ENCODE measurements at places on chromosomes 2 and 18.

DNA sequence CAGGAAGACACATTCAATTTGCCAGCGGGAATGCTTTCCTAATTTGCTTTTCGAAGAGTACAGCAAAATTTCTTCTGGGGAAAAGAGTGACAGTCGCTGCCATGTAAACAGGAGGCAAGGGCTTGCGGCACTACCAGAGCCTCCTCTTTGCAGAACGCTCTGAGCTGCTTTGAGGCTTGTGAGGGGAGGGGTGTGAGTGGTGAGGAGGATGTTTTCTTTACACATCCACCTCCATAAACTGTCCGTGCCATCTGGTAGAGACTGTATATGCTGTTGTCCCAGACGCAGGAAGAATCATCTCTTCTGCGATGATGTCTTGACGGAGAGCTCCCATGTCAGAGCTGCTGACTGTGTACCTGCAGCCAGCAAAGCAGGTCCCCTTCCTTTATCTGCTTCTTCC is 138.0 kb downstream of the SOCS6 start:
- no peak for DNase-seq

DNA sequence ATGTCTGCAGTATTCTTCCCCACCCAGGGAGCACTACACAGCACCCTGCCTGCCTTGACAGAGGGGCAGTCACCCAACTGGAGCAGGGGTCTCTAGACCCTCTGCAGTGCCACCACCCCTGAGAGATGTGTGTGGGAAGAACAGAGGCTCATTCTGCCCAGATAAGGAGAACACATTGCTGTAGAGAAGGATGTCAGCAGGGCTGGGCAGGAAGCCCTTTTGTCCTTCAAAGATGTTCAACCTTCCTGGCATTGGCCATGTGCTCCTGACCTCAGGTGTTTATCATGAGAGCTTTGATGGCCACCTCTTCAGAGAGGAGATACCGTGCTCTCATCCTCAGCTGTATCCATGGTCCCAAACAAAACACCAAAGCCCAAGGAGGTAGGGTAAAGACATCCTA is 4.6 kb upstream of the TEX51 start:
- DNase-seq = no peak

DNA sequence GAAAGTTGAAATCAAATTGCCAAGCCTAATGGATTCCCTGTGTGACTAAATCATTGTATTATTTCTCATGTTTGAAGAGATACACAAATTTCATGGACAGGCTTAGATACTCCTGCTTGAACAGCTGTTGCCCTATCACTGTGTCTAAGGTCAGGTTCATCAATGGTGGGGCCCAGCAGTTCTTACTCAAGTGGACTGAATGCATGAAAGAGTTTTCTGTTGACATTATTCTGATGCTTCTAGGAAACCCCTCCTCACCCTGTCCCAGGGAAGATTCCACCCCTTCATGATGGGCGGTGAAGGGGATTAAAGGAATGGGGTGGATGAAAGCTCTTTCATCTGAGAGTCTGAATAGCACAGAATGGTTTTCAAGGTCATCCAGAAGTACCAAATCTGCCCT is 148.8 kb downstream of the INO80D start:
- DNase-seq = no peak

DNA sequence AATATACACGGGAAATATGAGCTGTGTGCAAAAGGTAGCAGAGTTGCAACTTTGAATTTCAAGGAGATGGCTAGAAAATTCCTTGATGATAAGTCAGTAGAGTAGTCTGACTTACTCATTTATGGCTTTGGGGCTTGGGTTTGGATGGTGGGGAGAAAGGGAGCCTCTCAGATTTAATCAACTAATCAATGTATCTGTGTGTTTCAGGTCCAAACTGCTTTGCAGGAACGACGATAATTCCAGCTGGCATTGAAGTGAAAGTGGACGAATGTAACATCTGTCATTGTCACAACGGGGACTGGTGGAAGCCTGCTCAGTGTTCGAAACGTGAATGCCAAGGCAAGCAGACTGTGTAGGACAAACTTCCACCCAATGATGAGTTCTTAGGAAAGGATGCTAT is 164.6 kb downstream of the VWC2L start:
- DNase-seq = no peak

DNA sequence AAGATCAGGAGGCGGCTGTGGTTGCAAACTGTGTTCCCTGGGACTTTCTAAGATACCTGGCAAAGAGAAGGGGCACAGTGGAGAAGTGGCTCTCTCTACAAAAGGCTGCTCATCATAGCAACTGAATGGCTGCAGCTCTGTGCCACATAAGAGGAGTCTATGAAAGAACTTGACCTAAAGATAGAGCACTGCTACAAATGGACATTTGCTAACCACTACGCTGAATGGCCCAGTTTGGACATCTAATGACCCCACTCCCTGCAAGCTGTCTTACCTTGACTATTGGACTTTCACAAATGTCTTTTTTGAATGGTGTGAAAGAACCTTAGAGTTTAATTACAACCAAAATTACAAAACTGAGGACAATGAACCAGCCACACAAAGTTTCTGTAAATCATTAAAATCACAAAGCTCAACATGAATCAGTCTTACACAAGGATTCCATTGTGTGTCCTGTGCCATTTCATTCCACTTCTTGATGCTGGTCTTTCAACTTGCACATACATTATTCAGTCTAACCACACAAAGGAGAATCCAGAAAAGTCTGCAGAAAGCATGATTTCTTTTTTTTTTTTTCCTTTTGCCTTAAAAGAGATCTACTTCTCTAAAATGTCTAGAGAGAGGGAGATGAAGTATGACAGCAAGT is 154.0 kb downstream of the LAMA1 start:
- no peak for DNase-seq

DNA sequence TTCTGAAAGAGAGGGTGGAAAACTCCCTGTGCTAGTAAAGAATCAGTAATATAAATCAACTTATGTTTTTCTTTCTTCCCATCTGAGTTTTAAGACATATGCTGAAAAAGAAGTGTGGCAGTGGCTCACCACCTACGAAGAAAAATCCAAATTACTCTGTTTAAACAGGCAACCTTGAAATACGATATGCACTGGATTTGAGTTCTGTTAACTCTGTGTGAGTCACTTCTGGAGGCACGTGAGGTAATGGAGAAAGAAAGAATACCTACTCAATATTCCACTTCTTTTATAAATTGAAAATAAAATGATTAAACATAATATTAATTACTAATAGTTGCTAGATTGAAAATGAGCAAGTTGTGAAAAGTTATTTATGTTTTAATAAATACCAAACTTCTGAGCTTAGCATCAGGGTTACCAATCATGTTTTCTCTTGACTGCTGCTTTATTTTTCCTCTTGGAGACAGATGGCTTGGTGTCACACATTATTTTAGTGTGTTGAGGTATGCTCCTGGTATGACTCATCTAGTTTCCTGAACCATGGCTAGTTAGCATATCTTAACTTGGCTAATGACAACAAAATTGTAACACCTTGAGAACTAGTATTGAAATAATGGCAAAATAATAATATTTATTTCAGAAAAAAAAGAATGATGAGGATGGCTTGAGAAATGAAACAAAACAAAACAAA is 1705.5 kb upstream of the PIK3C3 start:
- DNase-seq = no peak

DNA sequence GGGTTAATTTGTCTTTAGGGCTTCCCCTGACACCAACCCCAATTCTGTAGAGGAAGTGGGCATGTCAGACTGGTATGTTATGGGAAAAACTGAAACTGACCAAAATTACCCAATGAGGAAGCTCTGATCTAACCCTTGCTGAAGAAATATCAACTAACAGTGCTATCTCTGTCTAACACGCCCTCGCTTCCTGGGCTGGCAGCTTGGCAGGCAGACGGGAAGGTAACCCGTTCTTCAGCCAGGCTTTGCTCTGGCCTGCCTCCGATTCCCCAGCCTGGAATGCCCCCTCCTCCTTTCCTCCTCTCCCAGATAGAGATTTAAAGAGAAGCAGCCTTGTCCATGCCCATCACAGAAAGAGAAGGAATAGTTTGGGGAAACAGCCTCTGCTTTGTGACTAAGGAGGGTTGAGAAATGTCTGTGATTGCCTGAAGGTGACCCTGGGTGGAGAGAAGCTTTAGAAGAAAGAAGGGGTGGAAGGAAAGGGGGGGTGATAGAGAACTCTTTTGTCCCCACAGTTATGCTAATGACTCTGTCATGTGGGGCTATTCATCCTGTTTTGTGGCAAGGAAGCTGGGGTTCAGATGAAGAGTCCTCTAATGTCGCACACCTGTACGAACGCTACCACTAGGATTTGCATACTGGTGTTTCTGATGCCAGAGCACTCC is 15.4 kb downstream of the HK2 start:
- no peak for DNase-seq

- DNase-seq = no peak
Observed at GRCh38 chr2:17805717-17806363, 10.4 kb upstream of the MSGN1 start.

- peak; percentile 49 for DNase-seq
Observed at GRCh38 chr2:218852911-218853667, 6.5 kb upstream of the WNT6 start.

DNA sequence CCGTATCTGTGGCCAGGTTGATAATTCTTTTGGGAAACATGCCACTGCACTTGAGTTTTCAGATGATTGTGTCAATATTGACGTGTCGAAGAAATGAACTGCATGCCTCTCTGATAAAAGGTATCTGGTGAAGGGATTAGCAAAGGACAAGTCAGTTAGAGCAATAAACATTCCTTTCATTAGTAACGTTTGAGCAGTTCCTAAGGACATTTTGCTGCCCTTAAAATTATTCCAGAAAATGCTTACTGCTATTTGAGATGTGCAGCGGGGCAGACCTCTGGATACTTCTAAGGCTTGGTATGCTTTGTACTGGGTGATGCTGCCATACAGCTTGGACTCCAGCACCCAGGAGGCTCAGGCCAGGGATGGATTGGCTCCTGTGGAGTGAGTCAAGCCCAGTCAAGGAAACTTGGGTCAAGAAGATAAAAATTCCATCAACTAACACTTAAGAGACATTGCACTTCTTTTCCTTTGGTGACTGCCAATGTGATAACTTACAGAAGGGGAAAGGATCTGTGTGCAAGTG is 166.7 kb downstream of the FHOD3 start:
- no peak for DNase-seq

GRCh38 chr2:133982256-133982655 is 271.6 kb upstream of the MGAT5 start:
- no peak for DNase-seq

- no peak for DNase-seq
Observed at GRCh38 chr18:46449499-46449898, 207.5 kb downstream of the LOXHD1 start.

GRCh38 chr2:188024811-188025210 is 266.9 kb upstream of the GULP1 start:
- no peak for DNase-seq

GRCh38 chr2:31785876-31786275 is 205.1 kb upstream of the SRD5A2 start:
- no peak for DNase-seq

GRCh38 chr18:76592981-76593381 is 97.9 kb upstream of the ZNF516 start:
- no peak for DNase-seq

DNA sequence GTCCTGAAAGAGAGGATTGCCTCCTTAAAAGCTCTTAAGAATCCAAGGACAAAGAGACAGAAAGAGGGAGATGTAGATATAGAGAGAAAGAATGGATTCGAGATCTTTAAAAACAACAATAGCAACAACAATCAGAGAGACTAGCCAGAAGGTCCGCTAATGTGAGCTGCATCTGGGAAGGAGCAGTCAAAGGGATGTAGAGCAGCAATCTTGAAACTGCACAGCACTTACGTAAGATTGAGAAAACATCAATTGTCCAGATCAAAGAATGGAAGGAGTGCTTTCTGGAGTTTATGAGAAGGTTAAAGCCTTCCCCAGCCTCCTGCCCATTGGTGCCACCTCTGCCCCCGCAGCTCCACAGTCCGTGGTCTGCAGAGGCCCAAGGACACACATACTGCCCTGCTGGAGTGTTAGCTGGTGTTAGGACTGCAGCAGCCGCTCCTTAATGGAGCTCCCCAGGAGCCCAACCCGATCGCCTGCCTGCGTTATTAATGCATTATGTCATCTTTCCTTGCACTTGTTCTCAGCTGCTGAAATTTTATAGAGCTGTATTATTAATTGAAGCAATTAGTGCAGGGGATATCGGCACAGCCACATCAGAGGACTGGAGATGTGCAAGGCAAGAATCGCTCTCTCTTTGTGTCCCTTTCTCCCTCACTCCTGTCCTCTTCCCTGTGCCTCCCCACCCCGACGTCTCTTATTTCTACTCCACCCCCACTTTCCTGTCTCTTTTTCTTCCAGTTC is 94.2 kb upstream of the STPG4 start:
- no peak for DNase-seq

DNA sequence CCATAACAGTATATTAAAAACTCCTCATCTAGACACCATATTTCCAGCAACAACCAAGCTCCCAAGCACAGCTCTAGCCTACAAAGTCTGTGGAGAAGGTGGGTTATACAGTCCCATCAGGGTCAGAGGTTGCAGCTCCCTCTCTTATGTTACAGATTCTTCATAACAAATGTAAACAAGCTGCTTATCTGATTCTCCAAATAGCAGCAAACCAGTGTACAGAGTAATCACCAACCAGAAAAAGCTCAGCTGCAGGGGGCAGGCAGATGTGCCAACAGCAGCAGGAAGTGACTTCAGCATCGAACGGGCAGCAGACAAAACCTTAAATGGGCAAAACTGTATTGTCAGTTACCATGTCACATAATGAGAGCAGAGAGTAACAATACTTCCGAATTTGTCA is 52.9 kb upstream of the NABP1 start:
- DNase-seq = no peak

DNA sequence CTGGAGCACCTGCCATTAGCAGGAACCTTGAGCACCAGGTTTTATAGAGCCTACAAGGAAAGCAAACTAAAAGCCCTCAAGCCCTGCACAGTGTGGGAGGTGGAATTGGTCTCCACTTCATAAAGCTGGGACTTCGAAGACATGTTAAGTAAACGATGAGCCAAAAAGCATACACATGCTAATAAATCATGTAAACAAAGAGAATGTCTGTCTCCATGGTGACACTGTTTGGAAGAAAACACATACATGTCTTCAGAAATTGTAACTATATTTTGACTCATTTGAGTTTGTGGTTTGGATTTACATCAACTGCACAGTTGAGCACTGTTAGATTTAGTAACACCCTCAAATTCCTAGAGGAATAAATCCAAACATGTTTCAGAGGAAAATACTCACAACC is 978.5 kb upstream of the LRRTM1 start:
- DNase-seq = no peak

GRCh38 chr18:9918016-9918680 is 4.3 kb downstream of the VAPA start:
- DNase-seq = no peak

DNA sequence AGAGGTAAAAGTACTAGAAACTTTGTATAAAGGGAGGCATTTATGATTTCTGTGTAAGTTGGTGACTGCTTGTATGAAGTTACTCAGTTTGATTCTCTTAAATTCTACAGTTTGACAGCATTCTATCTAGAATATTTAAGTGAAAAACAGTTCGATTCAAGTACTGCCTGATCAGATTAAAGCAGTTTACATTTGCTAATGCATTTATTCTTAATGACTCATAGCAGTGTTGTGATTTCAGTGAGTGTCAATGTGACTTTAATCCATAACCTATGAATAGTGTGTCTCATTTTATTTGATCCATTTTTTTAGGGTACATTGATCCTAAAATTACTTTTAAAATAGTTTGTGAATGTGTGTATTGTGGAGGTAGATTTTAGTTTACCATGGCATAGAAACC is 35.7 kb downstream of the WDR43 start:
- no peak for DNase-seq

GRCh38 chr2:190666895-190667294 is 18.0 kb downstream of the NAB1 start:
- no peak for DNase-seq

- DNase-seq = no peak
Observed at GRCh38 chr18:28514699-28515098, 337.8 kb upstream of the CDH2 start.

- DNase-seq = no peak
Observed at GRCh38 chr2:204468746-204469429, 76.4 kb upstream of the PARD3B start.

Data from stimulated activated CD4-positive, alpha-beta T cell treated with anti-CD3 and anti-CD28 coated beads, Interleukin-4, amount 100 ng/mL, for 48 hours (primary cell).